Lung microvascular endothelial cell (primary cell): ENCODE measurements at places on chromosomes 1 and 21.
A peak's percentile ranks its signal among the peaks of the same experiment; 100 is the strongest.

- DNase-seq, result peak; percentile 75
Measured at GRCh38 chr1:56578138-56578962, 1.0 kb downstream of the PLPP3 start.

DNA sequence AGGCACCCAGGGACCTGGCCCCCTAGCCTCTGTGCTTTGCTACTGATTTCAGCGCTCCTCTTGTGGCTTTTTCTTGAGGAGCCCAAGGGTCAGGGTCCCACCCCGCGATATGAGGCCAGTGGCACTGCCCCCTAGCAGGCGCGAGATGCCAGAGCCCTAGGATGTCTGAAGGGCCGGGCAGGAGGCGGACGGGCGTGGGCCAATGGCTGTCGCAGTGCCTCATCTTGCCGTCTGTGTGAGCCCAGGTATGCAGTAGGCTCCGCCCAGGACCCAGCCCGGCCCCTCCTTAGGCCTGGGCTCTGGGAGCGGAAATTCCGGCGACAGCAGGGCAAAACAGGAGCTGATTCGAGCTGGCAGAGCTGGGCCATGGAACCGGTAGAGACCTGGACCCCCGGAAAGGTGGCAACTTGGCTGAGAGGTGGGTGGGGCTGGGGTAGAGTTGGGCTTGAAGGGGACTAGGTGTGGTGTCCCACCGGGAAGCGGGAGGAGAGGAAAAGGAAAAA lies at the start of gene CNKSR1:
TSS of gene CNKSR1 (plus strand) at position 310 of the 503 bp plus-strand sequence. CDS start at position 367, 57 bp downstream.
- no peak for DNase-seq

DNA sequence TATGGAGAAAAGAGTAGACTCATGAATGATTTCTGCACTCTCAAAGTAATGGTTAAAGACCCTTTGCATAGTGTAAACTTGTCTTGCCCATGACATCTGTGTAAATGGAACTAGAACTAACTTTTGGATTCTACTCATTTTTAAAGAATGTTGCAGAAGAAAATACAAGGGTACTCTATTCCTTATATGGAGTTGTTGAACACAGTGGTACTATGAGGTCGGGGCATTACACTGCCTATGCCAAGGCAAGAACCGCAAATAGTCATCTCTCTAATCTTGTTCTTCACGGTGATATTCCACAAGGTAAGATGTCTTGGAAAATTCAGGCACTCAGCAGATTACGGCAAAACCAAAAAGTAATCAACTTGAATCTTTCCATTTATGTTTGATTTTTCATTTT lies 19.8 kb downstream of the CCT8 start:
- DNase-seq, result no peak

- no peak for DNase-seq
Measured at GRCh38 chr1:159204161-159205141, at the start of gene ACKR1. ACKR1 (plus strand) TSS chr1:159204875; CDS start chr1:159204960, 85 bp downstream.

GRCh38 chr1:1100296-1100695 lies 15.6 kb downstream of the C1orf159 start:
- no peak for DNase-seq

DNA sequence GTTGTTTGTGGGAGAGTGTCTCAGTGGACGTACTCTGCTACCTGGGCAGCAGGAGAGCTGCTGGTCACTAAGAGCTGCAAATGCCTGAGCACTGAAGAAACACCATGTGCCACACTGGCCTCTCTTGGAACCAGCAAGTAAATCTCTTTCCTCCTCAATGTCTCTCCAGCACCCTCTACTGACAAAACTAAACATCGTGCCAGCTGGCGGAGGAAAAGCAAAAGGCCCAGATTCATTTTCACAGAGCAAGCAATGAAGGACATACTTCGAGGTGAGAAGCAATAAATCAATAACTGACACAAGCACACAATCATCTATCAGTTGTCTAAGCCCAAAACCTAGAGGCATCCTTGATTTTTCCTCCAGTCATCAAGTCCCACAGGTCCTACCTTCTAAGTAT lies 78.1 kb downstream of the RERE start:
- DNase-seq, result no peak

DNA sequence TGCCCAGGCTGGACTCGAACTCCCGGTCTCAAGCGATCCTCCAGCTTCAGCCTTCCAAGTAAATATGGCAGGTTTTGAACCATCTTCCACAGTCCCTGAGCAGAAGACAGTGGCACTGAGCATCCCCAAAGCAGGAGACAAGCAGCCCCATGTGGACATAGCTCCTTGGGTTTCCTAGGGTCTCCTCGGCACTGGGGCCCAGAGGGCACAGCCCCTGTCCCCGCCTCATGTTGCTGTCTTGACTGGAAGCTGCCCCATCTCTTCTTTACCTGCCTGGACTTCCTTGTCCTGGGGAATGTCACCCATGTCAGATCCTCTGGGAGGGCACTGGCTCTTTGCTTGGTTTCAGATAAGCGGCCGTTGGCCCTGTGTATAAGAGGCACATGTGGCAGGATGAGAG lies 263.7 kb upstream of the RAB4A start:
- no peak for DNase-seq

- DNase-seq, result peak; percentile 28
Measured at GRCh38 chr1:197725044-197725443, 50.2 kb downstream of the DENND1B start.
